Effector CD8-positive, alpha-beta T cell (primary cell): ENCODE measurements at places on chromosomes 16 and 17.

DNA sequence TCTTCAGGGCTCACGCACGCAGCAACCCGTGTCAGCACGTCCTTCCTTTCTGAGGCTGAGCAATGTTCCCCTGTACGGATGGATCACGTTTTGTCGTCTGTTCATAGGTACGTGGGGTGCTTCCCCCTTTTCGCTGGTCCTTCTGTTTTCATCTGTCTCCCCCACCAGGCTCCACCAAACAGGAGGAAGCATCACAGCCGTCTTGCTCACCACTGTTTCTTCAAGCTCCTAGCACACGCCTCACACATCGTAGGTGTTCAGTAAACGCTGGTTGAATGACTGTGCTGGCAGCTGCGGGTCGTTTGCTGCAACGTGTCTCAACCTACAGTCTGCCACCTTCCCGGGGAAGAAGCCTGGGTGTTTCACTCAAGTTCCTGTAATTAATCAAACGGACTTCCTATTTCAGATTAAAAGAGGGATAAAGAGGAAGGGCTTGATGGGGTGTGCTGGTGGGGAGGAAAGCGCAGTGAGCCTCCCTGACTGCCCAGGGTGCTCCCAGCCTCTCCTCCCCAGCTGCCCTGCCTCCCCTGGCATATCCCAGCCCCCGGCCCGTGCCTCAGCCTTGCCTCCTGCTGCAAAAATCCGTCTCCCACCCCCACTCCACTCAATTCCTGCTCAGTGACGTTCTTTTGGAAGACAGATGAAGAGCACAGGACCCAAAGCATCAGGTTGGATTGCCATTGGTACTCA is 76.7 kb upstream of the DOC2B start:
- no peak for DNase-seq

GRCh38 chr17:14123619-14124278 is 54.4 kb downstream of the COX10 start:
- no peak for DNase-seq

- no peak for DNase-seq
Measured at GRCh38 chr16:82133798-82134197, 36.2 kb downstream of the MPHOSPH6 start.

GRCh38 chr17:38584350-38584925 is 21.3 kb downstream of the SRCIN1 start:
- peak; percentile 38 for DNase-seq

- DNase-seq, result no peak
Measured at GRCh38 chr17:77875881-77876509, 82.5 kb upstream of the TNRC6C start.

DNA sequence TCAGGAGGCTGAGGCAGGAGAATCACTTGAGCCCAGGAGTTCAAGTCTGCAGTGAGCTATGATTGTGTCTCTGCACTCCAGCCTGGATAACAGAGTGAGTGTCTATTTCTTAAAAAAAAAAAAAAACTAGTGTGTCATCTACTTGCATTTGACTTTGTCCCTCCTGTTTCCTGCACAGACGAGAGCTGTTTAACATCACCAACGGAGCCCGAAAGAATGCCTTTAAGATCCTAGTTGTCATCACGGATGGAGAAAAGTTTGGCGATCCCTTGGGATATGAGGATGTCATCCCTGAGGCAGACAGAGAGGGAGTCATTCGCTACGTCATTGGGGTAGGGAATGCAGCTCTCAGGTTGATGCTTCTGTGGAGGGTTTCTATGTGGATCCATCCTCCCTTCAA is 13.4 kb downstream of the ITGAM start:
- DNase-seq, result no peak

DNA sequence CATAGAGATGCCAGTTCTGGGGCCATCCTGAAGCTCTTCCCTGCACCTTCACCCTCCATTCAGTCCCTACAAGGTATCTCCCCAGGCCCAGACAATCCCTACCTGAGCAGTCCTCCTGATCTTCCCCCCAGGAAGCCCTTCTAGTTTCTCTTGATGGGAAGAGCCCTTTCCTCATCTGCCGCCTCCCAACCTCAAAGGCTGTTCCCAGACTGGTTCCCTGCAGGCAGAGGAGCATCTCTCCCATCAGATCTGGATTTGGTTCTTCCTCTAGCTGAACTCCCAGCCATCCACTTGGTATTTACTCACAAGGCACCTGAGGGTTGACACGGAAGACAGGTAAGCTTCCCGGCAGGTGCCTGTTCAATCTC is 24.6 kb upstream of the PHB1 start:
- no peak for DNase-seq

DNA sequence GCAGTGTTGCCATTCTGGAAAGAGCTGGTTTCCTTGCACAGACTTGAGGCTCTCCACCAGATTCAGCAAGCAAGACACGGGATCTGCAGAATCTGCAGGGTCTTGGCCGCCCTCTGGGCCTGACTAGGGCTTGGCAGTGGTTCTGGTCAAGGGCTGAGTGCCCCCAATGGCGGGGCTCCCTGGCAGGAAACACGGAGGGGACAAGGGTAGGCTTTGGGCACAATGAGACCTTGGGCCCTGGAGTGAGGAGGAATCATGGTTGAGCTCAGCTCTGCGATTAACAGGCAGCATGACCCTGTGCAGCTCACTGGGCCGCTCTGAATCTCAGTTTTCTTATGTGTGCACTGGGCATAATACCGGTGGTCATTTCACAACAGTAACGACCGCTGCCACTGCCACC is 249.9 kb downstream of the GSG1L start:
- DNase-seq, result no peak

DNA sequence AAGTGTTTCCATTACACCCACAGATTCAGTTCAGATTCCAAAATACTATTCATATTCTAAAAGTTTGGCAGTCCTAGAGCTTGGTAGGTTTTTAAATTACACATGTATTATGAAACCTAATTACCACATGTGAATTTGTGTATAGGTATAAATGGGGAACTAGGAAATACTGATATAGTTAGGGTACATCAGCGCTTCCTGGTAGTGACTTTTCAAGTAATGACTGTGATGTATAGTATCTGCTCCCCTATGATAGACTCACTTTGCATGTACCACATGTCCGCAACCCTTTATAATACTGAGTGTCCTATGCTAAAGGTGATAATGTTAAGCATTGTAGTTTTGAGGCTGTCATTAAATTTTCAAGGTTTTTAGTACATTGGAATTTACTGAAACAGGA is 22.9 kb downstream of the CDK12 start:
- DNase-seq, result no peak

GRCh38 chr16:9603316-9603715 is 511.9 kb downstream of the HAPSTR1 start:
- no peak for DNase-seq

DNA sequence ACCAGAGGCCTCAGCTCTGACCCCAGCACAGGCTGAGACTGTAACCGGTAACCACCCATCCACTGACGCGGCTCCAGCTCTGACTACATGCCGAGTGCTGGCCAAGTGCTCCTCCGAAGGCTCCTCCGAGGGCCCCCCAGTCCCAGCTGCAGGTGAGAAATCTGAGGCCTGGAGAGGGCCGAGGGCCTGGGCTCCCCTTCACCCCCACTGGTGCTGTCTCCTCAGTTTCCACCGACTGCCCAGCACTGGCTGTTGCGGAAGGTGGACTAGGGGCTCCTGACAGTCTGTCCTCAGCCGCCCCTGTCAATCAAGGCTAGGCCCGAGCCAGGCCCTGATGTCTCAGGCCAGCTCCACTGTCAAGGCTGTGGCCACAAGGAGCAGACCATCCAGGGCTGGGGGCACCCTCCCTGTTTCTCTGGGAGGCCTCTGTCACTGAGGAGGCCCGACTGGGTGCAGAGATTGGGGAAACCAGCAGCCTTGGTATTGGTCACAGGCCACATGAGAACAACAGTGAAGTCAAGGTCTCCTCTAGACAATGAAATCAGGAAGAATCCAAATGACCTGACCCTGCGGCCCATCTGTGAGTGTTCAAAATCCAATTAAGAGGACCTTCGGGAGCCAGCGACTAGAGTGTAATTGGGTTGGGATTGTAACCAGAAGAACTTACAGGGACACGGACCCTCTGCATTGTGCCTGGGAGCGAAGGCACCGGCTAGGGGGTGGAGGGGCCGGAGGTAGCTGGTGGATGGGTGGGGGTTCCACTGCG is 5.1 kb downstream of the TMEM235 start:
- no peak for DNase-seq

DNA sequence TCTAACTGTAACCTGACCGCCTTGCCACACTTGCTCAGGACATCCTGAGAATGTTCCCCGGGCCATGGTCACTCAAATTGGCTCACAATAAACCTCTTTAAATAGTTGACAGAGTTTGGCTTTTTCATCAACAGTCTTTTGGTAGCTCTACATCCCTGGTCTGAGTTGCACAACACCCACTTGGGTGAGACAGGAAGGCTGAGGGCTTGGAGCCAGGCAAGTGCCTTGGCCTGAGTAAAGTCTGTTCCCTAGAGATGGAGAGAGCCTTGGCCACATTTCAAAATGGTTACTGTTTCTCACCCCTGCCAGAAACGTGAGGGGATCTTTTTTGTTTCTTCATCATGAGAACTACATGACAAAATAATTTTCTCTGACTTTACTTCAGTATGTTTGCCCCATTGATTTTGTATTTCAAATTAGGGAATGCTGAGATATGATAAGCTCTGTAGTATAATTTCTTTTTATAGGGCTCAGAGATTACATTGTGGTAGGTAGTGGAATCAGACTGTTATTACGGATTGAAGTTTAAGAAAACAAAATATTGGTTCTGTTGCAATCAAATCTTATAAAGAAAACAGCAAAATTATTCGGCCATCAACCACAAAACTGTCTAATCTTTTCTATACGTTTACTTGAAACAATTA is 53.9 kb upstream of the NETO2 start:
- no peak for DNase-seq

DNA sequence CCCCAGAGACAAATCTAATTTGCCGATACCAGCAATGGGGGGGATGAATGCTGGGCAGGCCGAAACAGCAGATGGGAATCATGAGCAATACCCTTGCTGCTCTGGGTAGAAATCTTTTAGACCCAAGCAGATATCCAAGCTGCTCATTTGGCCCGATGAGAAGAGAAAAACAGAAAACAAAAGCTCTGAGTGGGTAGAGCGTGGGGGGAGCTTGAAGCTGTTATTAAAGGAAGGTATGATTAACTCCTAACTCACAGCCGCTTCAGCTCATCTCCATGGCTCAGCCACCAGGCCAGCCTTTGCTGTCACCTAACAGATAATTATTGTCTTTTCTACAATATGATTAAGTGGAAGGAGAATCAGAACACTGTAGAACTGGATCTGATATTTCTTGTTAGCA is 58.3 kb downstream of the VPS35L start:
- no peak for DNase-seq

- DNase-seq, result no peak
Measured at GRCh38 chr17:64339516-64340490, 50.9 kb downstream of the PECAM1 start.

GRCh38 chr16:13038591-13038990 is 137.2 kb downstream of the SHISA9 start:
- DNase-seq, result no peak

DNA sequence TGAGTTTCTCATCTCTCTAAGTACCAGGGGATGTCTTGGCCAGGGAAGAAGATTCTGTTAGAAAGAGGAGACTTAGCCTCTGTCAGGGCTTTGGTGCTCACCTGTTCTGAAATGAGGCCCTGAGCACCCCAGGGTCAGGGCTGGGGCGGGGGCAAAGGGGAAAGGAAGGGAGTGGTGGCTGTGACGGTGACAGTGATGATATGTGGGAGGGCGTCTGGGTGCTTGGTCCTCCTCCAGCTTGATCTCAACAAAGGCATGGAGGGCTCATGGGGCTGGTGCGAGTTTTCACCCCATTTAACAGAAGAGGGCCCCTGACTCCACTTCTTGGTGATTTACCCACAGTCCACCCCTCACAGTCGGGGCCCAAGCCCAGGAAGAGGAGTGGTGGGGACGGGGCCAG is 15.1 kb downstream of the SOX8 start:
- DNase-seq, result no peak

DNA sequence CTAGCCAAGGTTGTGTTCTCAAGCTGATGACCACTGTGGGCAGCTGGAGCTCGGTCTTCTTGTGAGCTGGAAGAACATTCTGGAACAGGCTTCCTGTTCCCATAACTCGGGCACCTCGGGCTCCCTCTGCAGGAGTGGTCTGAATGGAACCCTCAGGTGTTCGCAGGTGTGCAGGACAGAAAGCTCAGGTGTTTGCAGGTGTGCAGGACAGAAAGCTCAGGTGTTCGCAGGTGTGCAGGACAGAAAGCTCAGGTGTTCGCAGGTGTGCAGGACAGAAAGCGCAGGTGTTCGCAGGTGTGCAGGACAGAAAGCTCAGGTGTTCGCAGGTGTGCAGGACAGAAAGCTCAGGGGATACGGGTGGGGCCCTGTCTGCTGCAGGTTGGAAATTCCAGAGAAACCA is 109.0 kb upstream of the CACNG5 start:
- no peak for DNase-seq

DNA sequence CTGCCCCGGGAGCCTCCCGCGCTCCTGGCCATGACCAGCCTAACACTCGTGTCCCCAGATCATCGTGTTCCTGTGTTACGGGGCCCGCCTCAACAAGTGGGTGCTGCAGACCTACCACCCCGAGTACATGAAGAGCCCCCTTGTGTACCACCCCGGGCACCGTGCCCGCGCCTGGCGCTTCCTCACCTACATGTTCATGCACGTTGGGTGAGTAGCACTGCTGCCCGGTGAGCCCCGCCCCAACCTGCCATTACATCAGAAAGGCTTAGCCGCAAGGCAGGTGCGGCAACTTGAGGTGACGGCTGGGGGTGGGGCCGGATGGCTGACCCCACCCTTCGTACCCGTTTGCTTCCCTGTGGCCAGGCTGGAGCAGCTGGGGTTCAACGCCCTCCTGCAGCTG is 1.4 kb downstream of the RHBDL1 start:
- DNase-seq, result no peak

- no peak for DNase-seq
Measured at GRCh38 chr17:63450551-63450950, 4.4 kb upstream of the CYB561 start.

GRCh38 chr17:65181237-65182061 is 44.3 kb downstream of the RGS9 start:
- DNase-seq, result no peak

GRCh38 chr17:5919089-5919488 is 151.1 kb upstream of the WSCD1 start:
- DNase-seq, result no peak

GRCh38 chr16:74698222-74698621 is 2.4 kb downstream of the MLKL start:
- no peak for DNase-seq

- no peak for DNase-seq
Measured at GRCh38 chr17:72538901-72539352, 418.1 kb downstream of the SOX9 start.

- no peak for DNase-seq
Measured at GRCh38 chr16:80527297-80527696, 13.5 kb upstream of the DYNLRB2 start.
